Foreskin keratinocyte (primary cell): ENCODE measurements at places on chromosomes 7 and 10. TPM values are rescaled to one million over a fixed set of nuclear protein-coding genes. Genes with fewer than 3 reads are reported as not detected.
A peak's percentile ranks its signal among the peaks of the same experiment; 100 is the strongest.

DNA sequence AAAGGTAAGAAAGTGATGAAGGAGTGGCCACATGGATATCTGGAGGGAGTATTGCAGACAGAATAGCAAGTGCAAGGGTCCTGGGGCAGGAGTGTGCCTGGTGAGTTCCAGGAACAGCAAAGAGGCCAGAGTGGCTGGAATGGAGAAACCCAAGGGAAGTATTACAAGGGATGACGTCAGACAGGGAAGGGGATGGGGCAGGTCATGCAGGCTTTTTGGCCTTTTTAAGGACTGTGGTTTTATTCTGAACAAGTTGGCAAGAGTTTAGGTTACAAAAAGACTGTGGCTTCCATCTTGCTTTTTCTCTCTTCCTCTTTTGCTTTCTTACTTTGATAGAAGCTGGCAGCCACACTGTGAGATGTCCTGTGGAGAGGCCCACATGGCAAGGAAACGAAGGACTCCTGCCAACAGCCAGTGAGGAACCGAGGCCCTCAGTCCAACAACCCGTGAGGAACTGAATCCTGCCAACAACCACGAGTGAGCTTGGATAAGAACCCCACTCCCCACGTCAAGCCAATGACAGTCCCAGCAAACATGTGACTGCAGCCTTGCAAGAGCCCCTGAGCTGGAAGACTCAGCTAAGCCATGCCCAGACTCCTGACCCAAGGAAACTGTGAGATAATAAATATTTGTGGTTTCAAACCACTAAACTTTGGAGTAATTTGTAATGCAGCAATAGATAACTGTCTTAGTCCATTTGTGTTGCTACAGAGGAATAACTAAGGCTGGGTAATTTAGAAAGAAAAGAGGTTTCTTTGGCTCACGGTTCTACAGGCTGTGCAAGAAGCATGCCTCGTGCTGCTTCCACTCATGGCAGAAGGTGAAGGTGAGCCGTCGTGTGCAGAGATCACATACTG, 19.8 kb upstream of the KDM7A start:
- DNase-seq, result no peak

DNA sequence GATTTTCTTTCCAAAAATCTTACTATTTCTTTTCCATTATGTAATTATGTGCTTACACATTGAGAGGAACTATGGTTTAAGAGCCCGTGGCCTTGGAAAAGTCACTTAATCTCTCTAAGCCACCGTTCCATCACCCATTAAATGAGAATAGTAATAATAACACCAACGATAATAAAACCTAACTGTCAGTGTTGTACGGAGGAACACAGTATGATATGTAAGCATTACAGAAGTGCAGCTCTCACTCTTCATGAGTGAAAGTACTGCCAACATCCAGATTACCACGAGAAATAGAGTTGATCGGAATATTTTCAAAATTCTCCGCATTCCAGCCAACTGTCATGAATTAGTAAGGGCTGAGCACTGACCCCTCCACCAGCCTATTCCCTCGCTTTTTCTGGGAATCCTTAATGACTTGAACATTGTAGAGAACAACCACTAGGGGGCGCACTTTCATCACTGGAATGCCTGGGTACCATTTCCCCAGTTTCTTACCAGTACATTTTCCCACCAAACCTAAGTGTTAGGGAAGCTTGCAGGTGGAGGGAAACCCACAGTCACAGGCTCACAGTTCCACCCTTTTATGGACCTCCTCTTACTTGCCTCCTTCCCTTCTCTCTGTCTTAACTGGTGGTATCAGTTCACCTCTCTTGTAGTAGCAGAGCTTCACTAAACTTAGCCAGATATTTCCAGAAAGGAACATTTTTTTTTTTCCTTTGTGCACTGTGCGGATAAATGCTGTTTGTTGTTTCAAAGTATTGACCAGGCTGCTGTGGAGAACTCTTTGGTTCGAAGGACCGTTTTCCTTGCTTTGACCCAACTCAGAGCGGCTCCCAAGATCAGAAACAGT, 27.8 kb downstream of the NKX2-3 start:
- DNase-seq, result no peak

- DNase-seq, result no peak
Observed at GRCh38 chr10:101839002-101839401, 4.6 kb downstream of the KCNIP2 start.

GRCh38 chr10:95896071-95896850, 11.5 kb upstream of the CC2D2B start:
- no peak for DNase-seq

The FAM25A gene
- 1.00 and 1.4 TPM in 2 replicates for polyA plus RNA-seq

The SPDYE1 gene
- polyA plus RNA-seq, result not detected in 2 replicates

The PPP1R9A gene
- under 0.01 TPM in 1 of 2 replicates, not detected in the other for polyA plus RNA-seq

DNA sequence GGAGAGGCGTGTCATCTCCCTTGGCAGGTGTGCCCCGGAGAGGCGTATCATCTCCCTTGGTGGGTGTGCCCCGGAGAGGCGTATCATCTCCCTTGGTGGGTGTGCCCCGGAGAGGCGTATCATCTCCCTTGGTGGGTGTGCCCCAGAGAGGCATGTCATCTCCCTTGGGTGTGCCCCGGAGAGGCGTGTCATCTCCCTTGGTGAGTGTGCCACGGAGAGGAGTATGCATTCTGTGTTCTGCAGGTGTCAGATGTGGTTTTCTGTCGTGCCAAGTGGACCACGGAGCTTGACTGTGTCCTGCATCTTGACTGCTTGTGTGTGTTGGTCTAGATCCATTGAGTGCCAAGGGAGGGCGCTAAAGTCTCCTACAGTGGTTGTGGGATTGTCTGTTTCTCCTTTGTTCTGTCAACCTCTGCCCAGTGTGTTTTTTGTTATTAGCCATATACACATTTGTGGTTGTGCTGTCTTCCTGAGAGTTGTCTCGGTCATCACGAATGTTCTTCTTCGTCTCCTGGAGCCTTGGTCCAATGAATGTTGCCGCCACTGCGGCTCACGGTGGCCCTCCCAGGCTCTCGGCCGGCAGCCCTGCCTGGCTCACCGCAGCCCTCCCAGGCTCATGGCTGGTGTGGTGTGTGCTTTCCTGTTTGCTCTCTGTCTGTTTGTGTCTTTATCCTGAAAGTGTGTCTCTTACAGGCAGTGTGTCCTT, 96.8 kb downstream of the INPP5A start:
- DNase-seq, result peak; percentile 5

DNA sequence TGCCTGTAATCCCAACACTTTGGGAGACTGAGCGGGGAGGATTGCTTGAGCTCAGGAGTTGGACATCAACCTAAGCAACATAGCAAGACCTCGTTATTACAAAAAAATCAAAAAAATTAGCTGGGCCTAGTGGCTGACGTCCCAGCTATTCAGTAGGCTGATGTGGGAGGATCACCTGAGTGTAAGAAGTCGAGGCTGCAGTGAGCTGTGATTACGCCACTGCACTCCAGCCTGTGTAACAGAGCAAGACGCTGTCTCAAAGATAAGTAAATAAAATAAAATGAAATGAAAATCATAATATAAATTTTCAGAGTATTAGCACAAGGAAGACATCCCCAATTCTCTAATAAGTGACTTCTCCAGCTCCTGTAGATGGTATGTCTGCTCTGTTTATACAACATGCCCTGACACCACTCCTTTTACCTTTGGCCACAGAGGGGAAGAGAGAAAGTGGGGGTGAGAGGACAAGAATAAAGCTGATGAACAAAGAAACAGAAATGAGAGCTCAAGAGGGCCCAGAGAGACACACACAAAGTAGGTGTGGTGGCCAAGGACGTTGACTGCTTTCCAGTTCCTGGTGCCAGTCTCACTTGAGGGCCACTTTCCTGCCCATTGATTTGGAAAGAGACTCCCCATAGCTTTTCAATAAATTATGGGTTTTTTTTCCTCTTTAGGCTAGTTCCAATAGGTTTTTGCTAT, 62.9 kb downstream of the PTTG1IP2 start:
- DNase-seq, result no peak

The DYNC1I1 gene
- polyA plus RNA-seq, result 0.09 and 0.18 TPM in 2 replicates

The PPP2R2D gene
- 38.9 and 42.2 TPM in 2 replicates for polyA plus RNA-seq

GRCh38 chr10:1595242-1595600, 142.1 kb downstream of the ADARB2 start:
- no peak for DNase-seq

DNA sequence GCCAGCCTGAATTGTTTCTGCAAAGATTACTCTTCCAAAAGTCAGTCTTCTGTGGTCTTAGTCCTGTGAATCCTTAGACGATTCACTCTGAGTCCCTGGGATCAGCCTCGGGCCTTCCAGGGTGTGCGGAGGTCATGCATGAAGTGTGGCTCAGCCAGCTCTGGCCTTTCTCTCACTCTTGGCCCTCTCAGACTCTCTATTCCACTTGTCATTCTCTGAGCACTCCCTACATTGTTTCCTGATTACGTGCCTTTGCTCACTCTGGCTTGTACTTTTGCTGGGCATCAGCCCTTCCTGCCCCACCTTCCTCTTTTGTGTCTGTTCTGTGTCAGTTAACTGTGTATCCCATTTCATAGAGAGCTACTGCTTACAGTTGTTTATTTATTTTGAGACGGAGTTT, 36.0 kb downstream of the CCNY start:
- DNase-seq, result peak; percentile 86

GRCh38 chr10:124916098-124916584, 25.8 kb upstream of the ZRANB1 start:
- DNase-seq, result no peak

DNA sequence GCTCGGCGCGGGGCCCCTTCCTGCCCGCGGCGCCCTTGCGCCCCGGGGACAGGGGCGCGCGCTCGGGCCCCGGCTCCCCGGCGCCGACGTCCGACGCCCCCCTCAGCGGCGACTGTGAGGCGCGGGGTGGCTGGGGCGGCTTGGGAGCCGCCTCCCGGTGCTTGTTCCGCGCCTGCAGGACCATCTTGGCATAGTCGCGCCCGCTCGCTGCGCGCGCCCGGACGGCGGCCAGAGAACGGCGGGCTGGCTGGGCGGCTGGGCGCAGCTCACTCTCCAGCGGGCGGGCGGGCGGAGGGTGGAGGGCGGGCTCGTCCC, at the start of gene DPY19L1:
DPY19L1 (minus strand) TSS at position 275 of the 315 bp plus-strand sequence; CDS start at position 184, 91 bp downstream.
- no peak for DNase-seq

DNA sequence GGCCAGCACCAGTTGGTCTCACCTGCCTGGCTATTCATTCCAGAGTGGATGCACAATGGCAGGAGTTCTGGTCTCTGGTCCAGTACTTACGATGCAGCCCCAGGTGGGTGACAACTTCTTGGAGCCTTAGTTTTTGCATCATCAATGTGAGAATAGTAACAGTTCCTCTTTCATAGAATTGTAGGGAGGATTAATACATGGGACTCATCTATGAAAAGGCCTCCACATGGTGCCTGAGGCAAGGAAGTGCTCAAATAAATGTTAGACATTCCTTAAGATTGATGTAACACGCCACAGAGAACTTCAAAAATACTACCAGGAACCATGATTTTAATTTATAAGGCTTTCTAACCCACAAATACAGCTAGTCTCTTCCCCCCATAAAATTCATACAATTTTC, 120.1 kb upstream of the CHST15 start:
- peak; percentile 91 for DNase-seq
